ENCODE measurements at places on chromosomes 6 and 20.

- DNase-seq, result no peak
These were observed 331 bp upstream of the UFL1 start for GRCh38 chr6:96521306-96521643.

- no peak for DNase-seq
These were observed 17.6 kb upstream of the FUCA2 start for GRCh38 chr6:143529095-143529494.

DNA sequence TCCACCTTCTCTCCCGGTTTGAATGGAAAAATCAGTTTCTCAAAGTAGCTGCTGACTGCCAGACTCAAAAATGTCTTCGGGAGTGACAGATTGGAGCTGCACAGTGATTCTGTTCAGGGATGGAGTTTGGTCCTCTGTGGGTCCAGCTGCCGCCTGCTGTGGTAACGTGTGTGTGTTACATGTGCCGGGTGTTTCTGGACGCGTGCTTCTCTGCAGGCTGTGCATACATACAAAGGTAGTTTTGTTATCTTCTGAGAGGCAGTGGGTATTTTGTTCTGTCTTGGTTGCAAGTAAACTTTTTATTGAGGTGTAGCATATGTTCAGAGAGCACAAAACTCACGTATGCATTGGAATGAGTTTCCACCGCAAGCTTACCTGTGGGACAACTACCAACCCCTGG is 41.3 kb upstream of the NAA20 start:
- DNase-seq, result no peak

DNA sequence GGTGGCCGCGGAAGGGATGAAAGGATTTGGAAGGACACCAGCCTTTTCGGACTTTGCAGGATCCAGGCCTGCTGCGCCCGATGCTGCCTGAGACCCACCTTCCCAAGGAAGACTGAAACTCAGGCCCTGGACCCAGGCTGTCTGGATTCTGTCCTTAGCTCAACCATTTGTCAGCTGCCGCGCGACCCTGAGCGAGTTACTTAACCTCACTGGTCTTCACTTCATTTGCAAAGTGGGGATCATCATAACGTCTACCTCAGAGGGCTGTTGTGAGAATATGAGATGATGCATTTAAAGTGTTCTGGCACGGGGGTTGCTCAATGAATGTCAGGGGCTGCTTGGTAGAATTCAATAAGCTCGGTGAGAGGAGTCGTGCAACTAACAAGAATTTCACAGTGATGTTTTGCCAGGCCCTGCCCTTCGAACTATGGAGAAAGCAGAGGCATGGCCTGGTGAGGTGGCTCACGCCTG is 104.2 kb upstream of the PRDM1 start:
- DNase-seq, result no peak

GRCh38 chr6:112231594-112232060 is 22.7 kb downstream of the LAMA4 start:
- no peak for DNase-seq

DNA sequence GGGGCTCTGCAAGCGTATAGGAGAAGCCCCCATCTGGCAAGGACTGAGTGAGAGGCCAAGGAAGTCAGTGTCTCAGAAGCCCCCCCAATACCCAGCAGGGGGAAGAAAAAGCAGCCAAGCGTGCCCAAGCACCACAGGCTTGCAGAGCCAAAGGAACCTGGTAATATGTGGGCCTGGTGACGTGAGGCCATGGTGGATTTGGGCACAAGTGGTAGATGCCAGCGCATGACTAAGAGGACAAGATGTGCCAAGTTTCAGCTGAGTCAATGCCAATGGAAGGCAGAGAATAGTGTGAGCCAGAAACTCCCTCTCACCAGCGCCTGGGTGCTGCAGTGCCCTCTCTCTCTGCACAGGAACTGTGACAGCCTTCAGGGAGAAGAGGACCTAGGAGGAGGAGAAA is 110.0 kb downstream of the QRSL1 start:
- DNase-seq, result no peak

DNA sequence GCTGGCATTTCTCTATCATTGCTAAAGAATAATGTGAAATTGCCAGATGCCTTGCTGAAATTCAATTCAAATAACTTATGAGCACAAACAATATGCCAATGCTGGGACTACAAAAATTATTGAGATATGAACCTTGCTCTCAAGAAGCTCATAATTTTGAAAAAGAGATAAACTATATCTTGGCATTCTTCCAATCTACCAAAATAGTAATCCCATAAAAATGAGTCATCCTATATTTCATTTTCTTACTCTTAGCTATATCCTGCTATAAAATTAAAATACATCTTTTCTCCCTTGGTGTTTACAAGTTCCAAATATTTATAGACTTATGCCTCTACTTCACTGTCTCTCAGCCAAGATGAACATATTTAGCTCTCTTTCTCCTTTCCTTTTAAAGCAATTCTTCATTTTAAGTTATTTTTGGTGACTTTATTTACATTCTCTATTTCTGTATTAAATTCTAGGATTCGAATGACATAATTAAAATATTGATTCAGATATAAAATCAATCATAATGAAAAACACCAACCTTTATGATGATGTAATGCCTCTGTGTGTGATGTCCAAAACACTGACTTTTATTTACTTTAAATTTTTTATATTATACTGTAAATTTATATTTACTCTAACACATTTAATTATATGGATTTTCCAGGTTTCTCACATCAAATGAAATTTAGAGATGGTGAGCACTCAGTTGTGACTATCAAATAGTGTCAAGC is 152.6 kb downstream of the CDK19 start:
- no peak for DNase-seq

- no peak for DNase-seq
These were observed 68.6 kb upstream of the FOXA2 start for GRCh38 chr20:22652681-22653588.

DNA sequence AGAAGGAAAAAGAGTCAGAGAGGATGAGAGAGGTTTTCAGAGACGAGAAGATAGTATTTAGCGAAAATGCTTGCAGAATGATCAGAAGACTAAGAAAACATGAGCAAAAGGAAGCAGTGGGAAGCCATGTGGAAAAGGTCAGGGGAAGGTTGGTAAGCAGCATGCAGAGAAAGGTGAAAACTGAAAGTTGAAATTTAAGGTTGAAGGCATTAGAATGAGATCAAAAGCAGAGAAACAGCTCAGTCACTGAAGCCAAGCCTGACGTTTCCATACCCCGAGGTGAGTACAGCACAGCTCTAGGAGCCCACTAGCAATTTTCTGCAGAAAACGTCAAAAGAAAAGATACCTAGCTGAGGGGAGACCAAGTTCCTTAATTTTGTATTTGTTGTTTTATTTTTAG is 19.1 kb upstream of the TFB1M start:
- DNase-seq, result no peak

DNA sequence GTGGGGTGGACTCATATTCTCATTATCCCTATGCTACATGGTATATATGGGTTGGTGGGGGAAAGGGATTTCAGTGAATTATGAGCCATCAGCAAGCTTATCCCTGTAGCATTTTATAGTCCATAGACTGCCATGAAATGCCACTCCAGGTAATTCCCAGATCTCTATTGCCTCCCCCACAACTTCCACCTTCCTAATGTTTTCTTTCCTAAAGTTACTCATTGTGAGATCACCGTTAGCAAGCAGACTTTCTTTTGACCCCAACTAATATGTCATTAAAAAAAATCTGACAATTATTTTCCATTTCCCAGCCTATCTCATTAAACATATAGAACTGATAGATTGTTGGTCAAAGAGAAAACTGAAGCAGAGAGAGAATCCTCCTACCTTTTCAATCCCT is 40.7 kb upstream of the TBX18 start:
- DNase-seq, result no peak

- no peak for DNase-seq
These were observed 222.6 kb downstream of the C6orf118 start for GRCh38 chr6:165086814-165087213.

GRCh38 chr6:111087871-111088667 is 766 bp downstream of the SLC16A10 start:
- DNase-seq, result no peak

DNA sequence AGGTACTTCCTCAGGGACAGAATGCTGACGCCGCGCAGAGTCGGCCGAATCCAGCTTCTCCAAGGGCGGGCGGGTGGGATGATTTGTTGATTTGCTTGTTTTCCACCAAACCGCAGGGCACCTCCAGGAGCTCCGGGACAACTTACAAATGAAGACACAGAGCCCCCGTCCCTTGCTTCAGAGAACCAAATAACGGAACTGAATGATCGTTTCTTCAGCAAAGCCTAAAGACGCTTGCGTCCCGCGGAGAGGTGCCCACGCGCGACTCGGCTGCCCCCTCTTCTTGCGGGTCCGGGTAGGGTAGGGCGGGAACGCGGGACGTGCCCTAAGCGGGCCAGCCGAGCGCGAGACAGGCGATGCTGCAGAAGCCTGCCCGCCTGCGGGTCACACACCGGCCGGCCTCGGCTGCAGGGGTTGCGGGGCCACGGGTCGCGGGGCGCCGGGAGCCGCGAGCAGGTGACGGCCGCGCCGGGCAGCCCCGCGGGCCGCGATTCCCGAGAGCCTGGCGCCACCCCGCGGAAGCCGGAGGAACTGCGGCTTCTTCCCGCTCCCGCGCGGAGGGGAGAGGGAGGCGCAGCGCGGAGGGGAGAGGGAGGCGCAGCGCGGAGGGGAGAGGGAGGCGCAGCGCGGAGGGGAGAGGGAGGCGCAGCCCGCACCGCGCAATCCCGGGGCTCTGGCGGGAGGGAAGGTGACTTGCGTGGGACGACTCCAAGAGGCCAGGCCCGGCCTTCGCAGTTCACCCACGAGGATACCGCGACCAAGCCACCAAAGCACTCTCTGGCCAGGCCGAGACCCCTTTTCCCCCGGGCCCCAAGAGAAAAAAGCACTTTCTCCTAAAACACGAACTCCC is 7.7 kb upstream of the FOXF2 start:
- DNase-seq, result peak; percentile 16

GRCh38 chr20:59242714-59243626 is 57.4 kb upstream of the EDN3 start:
- no peak for DNase-seq

DNA sequence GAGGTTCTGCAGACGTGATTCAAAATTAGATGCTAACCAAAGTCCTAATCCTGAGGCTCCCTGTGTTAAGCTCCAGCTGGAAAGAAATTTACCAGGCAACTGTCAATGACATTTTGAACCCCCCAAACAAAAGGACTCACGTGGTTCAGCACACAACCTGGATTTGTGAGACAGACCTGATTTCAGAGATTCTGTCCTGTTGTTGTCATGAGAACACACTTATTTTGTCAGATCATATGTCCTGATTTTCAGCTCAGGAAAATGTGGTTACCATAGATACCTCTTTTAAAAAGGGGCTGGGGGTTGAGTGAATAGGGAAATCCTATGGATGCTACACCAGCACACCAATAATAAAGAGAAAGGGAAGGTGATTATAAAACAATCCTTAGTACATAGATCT is 61.6 kb downstream of the MTFR2 start:
- no peak for DNase-seq
